ENCODE measurements at places on chromosomes 7 and 10.

DNA sequence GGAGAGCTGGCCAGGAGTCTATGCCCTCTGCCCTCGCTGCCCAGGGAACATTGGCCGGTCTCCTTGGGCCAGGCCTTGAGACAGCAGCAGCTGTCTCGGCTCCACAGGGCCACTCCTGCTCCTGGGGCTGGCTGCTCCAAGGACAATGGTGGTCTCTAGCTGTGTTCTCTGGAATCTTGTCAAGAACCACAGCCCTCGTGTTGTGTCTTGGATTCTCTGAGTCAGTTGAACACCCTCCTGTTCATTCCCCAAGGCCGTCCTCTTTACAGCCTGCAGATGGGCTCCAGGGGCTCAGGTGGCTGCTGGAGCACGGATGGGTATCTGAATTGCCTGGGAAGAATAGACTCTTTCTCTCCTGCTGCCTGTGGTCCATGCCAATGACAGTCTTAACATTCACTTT, 511.1 kb downstream of the GLRX3 start:
- DNase-seq, result no peak

GRCh38 chr7:155676052-155676451, 31.6 kb downstream of the RBM33 start:
- DNase-seq, result no peak

DNA sequence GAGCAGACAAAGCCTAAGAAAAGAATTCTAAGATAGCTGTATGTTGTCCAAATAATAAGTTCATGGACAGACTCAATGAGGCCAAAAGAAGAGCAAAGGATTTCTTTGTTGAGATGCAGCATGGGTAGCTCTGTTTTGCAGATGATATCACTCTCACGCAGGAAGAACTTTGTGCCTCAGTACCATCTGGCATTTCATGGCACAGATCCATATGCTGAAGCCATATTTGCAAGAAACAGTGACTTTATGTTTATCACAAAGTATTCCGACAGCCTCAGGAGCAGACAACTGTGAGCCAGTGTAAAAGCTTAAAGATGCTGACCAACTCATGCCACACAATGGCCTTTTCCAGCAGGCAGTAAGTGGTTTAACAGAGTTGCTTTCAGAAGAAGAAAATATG, 45.5 kb upstream of the RNF148 start:
- no peak for DNase-seq

DNA sequence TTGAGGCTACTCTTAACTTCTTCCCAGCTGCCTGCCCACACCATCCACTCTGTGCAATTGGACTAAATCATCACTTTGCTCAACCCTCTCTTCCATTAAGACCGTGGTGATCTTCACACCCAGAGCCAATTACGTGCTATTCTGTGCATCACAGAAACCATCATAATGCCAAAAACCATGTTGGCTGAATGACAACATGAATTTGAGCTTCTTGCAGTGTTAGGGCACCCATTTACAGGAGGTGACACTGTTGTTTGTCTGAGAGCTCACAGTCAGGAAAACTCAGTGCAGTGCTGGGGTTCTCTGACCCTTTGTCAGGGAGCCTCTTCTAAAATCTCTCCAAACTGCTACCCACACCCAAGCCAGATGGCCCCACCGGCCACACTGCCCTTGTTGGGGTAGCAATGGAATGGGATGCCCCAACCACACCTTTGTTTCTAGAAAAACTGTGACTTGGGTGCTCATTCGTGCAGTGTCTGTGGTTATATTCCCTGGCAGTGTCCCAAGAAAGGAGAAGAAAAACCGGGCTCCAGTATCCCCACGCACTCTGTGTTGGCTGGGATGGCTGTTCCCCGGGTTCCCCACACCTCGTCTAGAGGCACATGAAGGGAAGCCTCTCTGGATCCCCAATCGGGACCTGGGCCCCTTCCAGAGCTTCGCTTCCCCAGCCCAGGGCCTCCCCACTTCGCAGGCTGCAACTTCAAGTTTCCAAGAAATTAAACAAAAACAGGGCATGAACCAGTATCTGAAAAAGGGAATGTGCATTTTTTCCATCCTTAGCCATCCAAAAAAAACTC, 2.0 kb upstream of the TNS3 start:
- DNase-seq, result no peak

GRCh38 chr10:714214-714613, 24.7 kb upstream of the DIP2C start:
- DNase-seq, result no peak

- no peak for DNase-seq
Observed at GRCh38 chr7:144027974-144028373, 20.8 kb upstream of the OR2A5 start.

DNA sequence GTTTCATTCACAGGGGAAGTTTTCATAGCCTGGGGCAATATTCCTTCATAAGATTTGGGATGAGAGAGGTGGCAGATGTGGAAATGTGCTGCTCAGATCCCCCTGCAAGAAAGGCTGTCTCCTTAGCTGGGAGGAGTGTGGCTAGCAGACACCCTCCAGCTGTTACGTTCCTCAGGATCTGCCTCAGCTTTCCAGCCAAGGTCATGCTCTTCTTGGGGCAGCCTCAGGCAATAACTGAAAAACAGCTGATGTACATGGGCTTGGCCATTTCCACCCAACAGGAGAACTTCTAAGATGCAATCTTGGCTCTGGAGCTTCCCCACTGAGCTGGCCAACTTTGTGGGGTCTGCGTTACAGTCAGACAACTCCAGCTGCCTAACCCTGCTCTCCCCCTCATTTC, 51.3 kb upstream of the SEPTIN7 start:
- no peak for DNase-seq

GRCh38 chr10:2076528-2076927, 339.2 kb upstream of the ADARB2 start:
- DNase-seq, result no peak

GRCh38 chr10:94878649-94879048, 59.8 kb upstream of the CYP2C9 start:
- DNase-seq, result no peak

GRCh38 chr7:97215556-97215955, 98.1 kb downstream of the SDHAF3 start:
- DNase-seq, result peak; percentile 99

GRCh38 chr7:42698600-42699374, 213.1 kb downstream of the C7orf25 start:
- no peak for DNase-seq

- no peak for DNase-seq
Observed at GRCh38 chr10:48879451-48879850, 60.2 kb downstream of the LRRC18 start.

GRCh38 chr7:140342727-140343514, 55.4 kb downstream of the SLC37A3 start:
- peak; percentile 6 for DNase-seq

- no peak for DNase-seq
Observed at GRCh38 chr7:36396150-36396549, 6.5 kb downstream of the ANLN start.

- DNase-seq, result no peak
Observed at GRCh38 chr7:151744051-151744580, 132.8 kb downstream of the PRKAG2 start.

GRCh38 chr7:2070151-2070763, 162.5 kb downstream of the MAD1L1 start:
- DNase-seq, result no peak

DNA sequence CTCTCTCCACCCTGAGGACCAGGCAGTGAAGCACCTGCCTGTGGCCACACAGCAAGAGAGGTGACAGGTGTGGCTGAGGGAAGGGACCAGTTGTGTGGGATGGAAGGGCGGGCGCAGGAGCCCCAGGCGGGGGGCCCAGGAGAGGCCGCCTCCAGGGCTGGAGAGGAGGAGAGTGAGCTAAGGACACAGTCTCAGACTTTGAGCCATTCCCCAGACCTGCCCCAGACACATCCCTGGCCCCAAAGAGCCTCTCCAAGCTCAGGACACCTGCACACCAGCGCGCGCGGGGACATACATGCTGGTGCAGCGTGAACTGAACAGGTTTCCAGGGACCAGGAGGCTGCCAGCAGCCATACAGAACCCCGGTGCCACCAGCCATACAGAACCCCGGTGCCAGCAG, 237.3 kb downstream of the MAD1L1 start:
- DNase-seq, result no peak

- no peak for DNase-seq
Observed at GRCh38 chr7:19709249-19709578, 377 bp upstream of the POLR1F start.

GRCh38 chr10:16674147-16674703, 143.0 kb downstream of the RSU1 start:
- DNase-seq, result no peak

- peak; percentile 59 for DNase-seq
Observed at GRCh38 chr10:122267849-122268737, 3.0 kb upstream of the BTBD16 start.

DNA sequence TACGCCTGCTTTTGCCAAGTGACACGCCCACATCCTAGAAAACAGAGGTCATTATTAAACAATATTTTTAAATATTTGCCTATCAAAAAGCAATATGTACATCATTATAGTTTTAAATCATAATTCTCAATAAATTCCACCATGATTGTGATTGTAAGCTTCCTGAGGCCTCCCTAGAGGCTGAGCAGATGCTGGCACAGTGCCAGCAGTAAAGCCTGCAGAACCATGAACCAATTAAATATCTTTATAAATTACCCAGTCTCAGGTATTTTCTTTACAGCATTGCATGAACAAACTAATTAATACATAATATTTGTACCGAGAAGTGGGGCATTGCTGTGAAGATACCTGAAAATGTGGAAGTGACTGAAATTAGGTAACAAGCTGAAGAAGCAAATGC, 174.7 kb upstream of the TMEM196 start:
- DNase-seq, result no peak

GRCh38 chr10:59635502-59636290, 74.0 kb downstream of the SLC16A9 start:
- peak; percentile 14 for DNase-seq

GRCh38 chr7:41148521-41148951, 554.4 kb downstream of the INHBA start:
- no peak for DNase-seq

- no peak for DNase-seq
Observed at GRCh38 chr7:130372402-130373165, 7.7 kb upstream of the CPA1 start.

- DNase-seq, result no peak
Observed at GRCh38 chr10:132117636-132118190, 52.0 kb downstream of the JAKMIP3 start.

GRCh38 chr7:126426652-126427051, 826.1 kb downstream of the GRM8 start:
- DNase-seq, result no peak

GRCh38 chr7:15471669-15471950, 90.2 kb downstream of the AGMO start:
- DNase-seq, result no peak

- DNase-seq, result peak; percentile 15
Observed at GRCh38 chr7:117751775-117752174, 121.5 kb downstream of the CTTNBP2 start.

GRCh38 chr10:52782554-52782953, 10.0 kb upstream of the MBL2 start:
- DNase-seq, result no peak

GRCh38 chr7:139752604-139753003, 25.2 kb downstream of the HIPK2 start:
- DNase-seq, result no peak

DNA sequence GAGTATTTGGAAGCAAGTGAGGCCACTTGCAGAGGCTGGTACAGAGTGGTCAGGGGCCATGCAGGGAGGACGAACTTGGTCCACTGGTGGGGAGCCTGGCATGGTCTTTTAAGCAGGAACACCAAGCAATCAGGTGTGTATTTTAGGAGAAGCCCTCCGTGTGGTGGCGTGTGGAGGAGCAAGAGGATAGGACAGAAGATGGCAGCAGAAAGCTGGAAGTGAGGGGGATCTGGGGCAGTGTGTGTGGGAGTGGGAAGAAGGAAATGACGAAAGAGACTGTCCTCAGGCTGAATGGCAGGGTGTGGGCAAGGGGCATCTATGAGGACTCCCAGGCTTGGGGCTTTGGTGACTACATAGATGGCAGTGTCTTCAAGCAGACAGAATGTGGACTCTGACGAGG, 51.2 kb downstream of the TEX36 start:
- DNase-seq, result no peak

GRCh38 chr7:44152971-44153947, 12.1 kb upstream of the MYL7 start:
- DNase-seq, result no peak

DNA sequence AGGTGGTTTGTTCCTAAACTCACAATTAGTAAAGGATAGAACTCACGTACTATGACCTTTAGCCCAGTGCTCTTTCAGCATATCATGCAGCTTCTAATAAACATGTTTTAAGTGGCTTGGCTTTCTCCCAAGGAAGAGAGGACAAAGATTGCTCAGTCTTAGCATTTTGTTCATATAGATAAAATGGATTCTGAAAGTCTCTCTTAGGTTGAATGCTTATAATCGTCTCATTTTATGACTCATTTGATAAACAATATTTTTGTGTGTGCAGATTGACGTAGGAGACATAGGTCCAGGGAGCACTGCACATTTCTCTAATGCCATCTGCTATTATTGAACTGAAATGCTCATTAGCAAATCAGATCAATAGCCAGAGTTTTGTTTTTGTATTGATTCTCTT, 44.8 kb downstream of the GNAT3 start:
- peak; percentile 65 for DNase-seq

GRCh38 chr10:97278491-97278989, 13.9 kb downstream of the ARHGAP19 start:
- peak; percentile 86 for DNase-seq

DNA sequence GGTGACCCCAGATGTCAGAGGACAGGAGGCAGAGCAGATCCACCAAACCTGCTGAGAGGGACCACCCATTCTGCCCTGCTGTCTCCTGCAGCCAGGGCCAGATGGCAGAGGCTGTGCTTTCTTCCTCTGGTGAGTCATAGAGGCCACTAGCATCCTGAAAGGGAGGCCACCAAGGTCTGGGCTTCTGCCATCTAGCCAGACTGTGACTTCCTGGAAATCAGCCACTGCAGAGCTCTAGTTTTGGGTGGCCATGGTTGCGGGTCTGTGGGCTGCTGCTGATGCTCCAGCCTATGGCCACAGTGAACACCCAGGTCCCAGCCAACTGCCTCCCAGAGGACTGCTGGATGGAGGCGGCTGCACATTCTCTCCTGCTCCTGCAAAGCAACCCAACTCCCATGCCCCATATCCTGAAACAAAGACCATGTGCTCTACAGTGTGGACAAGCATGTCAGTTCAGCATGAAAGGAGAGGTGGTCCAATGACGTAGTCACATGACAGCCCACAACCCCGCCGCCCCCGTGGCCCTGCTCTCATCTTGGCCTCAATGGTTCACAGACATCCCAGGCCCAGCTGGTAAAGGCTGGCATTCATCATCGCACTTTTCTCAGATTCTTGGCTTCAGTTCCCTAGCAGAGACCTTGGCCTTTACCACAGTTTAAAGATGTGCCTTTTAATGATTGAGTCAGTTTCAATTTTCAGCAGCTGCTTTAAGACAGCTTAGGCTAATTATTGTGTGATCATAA, 73.9 kb upstream of the CXCL12 start:
- no peak for DNase-seq

GRCh38 chr10:126906704-126907422, 1.6 kb downstream of the DOCK1 start:
- no peak for DNase-seq
